ENCODE measurements at places on chromosomes 16 and 17.

DNA sequence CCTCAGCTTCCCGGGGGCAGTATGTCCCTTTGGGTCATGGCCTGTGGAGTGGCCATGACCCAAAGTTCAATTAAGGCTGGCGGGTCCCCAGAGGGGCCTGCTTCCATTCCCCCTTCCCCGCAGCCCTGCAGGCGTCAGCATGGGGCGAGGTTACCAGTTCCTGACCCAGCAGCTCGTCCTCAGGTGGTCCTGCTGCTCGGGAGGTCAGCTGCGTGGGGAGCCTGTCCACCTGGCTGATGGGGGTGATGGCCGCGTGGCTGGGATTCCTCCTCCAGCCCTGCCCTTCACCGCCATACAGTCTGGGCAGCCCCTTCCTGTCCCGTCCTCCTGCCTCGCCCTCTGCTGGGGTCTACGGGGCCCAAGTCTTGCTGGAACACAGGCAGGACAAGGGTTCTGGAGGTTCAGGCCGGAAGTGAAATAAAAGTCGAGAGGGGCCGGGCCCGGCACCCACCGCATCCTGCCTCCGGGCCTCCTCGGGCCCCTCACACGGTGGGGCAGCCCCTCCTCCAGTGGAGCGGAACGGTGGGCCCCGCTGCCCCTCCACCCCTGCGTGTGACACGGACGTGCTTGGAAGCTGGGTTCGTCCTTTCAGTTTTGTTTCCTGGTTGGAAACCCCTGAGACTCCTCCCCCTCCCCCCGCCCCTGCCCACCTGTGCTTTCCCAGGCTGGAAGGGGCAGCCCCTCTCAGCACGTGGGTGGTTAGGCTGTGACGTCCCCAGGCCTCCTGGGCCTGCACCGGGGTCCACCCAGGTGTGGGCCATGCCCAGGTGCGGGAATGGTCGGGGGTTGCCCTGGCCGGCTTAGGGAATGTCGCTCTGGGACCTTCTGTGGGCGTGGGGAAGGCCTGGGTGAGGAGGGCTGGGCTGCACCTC is 6.8 kb downstream of the UBALD2 start:
- no peak for DNase-seq

GRCh38 chr17:38898291-38898679 is 27.1 kb upstream of the LASP1NB start:
- no peak for DNase-seq

GRCh38 chr17:35684055-35684802 is 47.2 kb upstream of the RASL10B start:
- DNase-seq: no peak

DNA sequence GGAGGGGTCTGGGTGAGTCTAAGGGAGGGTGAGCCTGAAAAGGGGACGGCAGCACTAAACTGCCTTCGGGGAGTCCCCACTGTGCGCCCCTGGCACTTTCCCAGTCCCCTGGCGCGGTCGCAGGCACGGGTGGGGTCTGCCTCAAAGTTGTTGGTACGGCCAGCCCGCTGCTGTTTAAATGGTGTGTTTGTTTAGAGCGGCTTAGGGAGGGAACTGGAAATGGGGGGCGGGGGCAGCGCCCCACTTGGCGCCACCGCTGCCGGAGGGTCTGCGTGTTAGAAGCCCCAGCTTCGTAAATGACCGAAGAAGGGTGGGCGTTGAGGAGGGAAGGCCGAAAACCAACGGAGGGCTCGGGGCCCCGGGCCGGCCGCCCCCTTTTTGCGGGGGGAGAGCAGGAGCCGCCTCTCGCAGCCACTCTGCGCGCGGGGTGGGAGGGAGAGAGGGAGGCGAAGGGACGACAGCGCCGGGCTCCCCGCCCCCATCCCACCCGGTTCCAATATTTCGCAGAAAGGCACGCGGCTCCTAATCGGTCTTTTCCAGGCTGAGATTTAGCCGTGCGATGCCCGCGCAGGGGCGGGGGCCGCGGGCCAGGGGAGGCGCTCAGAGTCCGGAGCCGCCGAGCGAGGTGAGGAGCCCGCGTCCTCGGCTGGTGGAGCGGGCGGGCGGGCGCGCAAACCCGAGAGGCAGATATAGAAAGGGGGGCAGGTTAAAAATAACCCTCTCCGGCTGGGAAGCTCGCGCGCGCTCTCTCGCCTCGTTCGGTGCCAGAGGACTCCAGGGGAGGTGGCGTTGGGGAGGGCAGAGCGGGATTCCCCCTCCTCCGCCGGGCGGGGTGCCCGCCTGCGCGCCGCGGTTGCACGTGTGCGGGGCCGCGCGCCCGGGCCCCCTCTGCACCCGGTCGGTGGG is 54.9 kb downstream of the SREBF1 start:
- no peak for DNase-seq

GRCh38 chr17:6212766-6213165 is 142.6 kb downstream of the WSCD1 start:
- no peak for DNase-seq

DNA sequence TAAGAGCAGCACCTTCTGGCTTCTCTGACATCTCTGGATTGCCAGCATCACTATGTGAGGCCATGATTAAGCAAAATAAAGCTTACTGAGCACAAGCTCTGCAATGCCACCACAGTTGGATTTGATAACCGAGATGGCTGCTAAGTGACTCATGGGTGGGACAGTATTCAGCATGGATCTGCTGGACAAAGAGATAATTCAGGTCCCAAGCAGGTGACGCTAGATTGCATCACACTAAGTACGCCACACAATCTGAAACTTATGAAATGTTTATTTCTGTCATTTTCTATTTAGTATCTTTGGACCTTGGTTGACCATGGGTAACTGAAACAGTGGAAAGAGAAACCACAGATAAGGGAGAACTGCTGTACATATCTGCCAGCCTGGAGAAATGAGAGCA is 27.4 kb downstream of the CDRT15 start:
- no peak for DNase-seq

- no peak for DNase-seq
Observed at GRCh38 chr17:69729944-69730343, 315.4 kb downstream of the MAP2K6 start.

DNA sequence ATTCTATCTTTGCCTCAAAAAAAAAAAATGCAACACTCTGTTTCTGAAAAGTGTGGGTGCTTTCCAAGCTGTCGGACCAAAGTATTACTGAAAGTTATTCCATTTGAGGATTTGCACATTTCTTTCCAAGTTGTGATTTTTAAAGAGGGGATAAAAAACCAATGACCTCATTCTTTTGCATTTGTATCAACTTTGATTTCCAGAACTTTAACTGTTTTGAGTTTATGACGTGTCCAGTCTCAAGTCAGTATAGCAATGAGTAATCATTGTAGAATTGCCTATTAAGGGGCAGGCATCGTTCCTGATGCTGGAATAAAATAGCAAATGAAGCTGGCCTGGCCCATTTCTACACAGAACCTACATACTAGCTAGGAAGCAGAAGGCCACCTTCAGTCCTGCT is 229.6 kb upstream of the RBFOX1 start:
- no peak for DNase-seq

DNA sequence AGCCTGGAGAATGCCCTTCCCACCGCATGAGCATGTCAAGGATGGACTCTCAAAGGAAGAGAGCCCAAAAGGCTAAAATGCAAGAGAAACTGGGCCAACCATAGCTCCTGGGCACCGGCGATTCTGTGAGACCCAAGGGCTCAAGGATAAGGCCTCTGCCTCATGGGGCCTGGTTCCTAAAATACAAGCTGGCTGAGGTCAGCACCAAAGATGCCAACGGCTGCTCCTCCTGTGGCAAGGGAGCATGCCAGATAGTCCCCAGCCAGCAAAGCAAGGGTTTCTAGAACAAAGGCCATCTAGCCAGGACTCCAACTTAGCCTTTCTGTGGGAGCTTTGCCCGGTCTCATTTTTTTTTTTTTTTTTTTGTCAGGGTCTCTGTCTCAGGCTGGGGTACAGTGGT is 20.1 kb downstream of the GPRC5B start:
- DNase-seq: no peak

DNA sequence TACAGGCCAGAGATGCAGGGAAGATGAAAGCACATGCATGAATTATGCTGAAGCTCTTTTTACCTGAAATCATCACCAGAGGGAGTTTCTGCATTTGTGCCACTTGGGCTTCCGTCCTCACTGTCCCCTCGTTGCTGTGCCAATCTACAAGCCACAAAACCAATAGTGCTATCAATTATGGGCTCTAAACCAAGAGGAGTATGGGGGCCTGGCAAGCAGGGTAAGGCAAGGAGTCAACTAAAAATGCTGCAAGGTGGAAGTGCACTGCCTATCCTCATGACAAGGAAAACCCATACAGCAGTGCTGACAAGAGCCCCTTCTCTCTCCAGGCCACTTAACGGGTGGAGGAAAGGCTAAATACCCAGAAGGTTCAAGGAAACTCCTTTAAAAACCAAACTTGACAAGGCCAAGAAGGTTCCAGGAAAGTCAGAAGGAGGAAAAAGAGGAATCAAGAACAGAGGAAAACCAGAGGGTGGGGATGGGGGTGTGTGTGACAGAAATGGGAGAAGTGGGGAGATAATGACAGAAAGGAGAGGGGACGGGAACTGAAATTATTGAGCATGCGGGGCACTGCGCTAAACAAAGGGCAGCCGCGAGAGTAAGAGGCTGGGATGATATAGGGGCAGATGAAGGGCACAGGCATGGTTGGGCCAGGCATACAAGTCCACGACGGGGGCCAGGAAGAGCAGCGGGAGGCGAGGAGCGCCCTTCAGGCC is 674 bp downstream of the C17orf75 start:
- DNase-seq: no peak

DNA sequence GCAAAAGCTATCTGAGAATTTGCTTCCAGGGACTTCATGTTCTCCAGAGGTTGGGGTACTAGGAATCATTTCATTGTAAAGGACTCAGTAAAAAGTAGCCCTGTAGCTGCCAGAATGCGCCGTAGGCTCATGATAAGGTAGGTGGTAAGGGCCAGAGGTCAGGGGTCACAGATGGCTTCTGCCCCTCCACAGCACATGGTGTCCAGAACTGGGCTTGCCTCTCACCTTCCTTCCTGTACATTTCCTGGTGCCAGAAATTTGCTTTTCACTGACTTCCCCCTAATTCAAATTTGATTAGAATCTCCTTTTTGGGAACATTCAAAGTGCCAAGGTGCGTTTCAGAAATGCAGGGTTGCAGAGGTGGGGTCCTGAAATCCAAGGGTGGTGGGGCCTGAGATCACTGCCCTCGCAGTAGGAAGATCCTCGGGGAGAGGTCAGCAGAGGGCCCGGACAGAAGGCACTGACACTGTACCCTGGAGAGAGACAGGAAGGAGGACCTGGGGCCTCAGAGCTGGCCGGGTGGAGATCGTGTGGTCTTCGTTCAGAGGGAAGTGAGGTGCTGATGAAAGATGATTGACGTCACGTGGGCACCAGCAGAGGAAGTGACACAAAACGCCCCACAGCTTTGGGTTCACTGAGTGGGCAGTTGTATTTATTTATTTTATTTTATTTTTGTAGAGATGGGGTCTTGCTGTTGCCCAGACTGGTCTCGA is 25.5 kb upstream of the METRNL start:
- DNase-seq: peak; percentile 17

DNA sequence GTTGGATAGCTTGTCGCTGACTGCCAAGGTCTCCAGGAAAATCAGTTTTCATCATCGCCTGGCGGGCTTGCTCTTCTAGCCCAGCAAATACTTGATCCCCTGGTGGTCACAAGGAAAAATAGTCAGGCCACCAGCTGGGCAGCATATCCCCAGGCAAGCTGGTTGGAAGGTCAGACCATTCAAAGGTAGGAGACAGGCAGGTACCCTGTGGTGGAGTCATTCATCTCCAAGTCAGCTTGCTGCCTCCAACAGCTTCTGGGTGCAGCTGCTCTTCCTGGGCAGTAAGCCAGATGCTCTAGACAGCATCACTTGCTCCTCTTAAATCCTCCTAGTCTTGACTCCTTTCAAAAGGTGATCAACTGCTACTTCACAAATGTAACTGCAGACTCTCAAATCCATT is 16.0 kb downstream of the ZNF821 start:
- no peak for DNase-seq

GRCh38 chr16:71916397-71916920 is 21.1 kb downstream of the IST1 start:
- no peak for DNase-seq

DNA sequence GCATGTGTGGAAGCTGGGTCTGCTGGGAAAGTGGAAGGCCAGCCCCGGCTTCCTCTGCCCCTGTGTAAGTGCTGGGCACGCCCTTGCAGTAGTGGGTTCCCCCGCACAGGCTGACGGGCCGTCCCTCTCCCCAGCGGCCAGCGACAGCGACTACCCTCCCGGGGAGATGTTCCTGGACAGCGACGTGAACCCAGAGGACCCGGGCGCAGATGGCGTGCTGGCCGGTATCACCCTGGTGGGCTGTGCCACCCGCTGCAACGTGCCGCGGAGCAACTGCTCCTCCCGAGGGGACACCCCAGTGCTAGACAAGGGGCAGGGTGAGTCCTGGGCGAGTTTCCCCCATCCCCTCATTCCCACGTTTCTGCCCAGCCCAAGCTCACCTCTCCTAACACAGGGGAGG is 5.5 kb downstream of the NME3 start:
- no peak for DNase-seq

GRCh38 chr17:71458322-71458721 is 662.5 kb upstream of the SOX9 start:
- no peak for DNase-seq

- no peak for DNase-seq
Observed at GRCh38 chr17:78184868-78185267, 2.0 kb downstream of the TK1 start.

DNA sequence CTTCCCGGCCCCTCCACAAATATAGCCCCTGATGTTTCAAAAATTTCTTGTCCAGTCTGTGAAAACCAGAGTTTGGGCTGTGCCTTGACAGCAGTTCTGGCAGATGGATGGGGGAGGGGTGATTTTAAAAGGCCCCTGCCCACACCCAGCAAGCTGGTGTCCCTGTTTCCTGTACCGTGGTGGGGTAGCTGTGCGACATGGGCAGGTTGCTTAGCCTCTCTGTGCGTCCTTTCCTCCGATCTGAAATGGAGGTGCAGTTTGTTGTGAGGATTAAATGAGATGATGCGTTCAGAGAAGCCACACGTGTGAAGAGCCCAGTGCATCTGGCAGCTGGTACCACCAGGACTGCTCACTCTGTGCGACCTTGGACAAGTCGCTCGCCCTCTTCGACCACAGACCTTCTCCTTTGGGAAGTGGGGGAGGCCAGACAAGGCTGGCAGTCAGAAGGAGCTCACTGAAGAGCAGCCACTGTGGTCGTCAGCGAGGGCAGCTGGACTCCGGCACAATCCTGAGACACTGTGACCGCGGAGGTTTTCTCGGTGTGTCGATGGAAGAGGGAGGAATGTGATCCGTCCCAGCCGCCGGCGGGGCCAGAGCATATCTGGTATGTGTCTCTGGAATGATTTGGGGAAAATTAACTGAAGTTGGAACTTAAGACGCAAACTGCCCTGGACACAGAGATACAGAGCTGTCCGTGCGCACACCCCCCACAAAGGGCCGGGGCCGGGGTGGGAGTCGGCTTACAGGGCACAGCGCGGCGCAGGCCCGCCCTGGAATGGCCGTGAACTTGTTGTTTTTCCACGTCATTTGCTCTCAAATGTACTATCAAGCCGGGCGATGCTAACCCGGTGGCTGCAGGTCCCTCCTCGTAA is 721 bp upstream of the WFIKKN2 start:
- DNase-seq: no peak

DNA sequence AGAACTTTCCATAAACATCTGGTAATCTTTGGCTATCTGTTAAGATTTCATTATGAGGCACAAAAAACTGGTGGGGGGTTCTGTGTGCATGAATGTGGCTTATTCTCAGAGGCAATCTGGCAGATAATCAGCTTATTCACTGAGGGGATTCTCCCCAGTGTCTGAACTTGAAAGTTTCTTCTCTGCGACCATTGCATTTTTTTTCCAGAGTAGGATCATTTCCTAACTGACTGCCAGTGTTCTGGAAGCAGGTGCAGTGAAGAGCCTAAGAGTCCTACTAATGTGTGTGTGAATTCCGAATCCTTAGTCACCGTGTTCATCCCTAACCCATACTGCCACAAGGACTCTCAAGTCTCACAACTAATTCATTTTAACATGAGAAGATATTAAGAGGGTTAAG is 64.9 kb upstream of the LRRC37A3 start:
- DNase-seq: no peak
